Brain (organoid and tissue), 16 donors: ENCODE measurements at places on chromosomes 16 and 17.

DNA sequence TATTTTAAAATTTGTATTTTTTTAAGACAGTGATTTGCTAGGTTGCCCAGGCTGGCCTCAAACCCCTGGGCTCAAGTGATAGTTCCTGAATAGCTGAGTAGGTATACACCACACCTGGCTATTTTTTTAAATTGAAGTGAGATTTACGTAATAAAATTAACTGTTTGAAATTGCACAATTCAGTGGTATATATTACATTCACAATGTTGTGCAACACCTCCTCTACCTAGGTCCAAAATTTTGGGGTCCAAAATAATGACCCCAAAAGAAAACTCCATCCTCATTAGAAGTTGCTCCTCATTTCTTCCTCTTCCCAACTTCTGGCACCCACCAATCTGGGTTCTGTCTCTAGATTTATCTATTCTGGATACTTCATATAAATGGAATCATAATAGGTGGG lies 3.0 kb upstream of the SMARCD2 start:
- no peak for DNase-seq

GRCh38 chr16:20867585-20867984 lies 32.6 kb downstream of the DCUN1D3 start:
- DNase-seq: no peak

- no peak for DNase-seq
Measured at GRCh38 chr17:3222505-3222904, 15.0 kb downstream of the OR1A1 start.

DNA sequence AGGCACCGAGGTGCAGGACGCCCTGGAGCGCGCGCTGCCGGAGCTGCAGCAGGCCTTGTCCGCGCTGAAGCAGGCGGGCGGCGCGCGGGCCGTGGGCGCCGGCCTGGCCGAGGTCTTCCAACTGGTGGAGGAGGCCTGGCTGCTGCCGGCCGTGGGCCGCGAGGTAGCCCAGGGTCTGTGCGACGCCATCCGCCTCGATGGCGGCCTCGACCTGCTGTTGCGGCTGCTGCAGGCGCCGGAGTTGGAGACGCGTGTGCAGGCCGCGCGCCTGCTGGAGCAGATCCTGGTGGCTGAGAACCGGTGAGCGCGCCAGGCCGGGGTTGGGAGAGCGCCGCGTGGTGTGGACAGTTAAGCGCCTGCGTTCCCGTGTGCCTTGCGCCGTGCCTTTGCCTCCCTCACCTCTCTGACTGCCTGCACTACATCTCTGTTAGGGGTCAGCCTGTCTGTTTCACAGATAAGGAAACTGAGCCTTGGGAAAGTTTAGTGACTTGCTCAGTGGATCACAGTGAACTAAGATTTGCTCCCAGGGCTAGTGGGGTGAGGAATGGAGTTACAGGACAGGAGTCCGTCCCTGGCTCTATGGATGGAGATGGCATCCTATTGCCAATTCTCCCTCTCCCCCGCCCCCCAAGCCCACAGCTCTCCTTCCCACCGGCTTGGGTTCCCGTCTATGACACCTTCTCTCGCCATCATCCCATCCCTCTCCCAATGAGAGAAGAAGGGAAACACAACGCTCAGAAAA lies 880 bp downstream of the SARM1 start:
- DNase-seq: peak; percentile 65

DNA sequence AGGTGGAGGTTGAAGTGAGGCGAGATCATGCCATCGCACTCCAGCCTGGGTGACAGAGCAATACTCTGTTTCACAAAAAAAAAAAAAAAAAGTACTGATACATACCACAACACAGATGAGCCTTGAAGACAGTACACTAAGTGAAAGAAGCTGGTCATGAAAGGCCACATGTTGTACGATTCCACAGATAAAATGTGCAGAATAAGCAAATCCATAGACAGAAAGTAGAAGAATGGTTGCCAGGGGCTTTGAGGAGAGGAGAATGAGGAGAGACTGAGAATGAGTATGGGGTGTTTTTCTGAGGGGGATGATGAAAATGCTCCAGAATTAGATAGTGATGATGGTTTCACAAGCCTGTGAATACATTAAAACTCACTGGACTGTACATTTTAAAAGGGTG lies 155.6 kb upstream of the PSMD7 start:
- no peak for DNase-seq

DNA sequence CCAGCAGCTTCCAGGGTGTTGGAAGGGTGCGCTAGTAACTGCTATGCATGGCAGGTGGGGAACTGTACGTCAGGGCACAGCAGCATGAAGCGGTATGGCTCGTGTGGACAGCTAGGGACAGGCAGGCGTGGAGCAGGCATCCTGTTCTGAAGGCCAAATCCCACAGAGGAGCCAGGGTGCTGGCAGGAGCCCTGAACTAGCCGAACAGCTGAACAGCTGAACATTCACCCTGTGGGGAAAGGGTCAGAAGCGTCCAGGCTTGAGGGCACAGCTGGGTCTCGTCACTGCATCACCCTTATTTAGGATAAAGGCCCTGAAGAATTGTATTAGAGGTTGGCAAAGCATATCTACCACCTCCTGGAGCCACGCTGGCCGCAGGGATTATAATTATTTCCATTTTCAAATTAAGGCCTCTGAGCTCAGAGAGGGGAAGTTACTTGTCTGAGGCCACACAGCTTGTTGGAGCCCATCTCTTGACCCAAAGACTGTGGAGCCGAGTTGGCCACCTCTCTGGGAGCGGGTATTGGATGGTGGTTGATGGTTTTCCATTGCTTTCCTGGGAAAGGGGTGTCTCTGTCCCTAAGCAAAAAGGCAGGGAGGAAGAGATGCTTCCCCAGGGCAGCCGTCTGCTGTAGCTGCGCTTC lies 3.3 kb upstream of the STH start:
- DNase-seq: no peak

DNA sequence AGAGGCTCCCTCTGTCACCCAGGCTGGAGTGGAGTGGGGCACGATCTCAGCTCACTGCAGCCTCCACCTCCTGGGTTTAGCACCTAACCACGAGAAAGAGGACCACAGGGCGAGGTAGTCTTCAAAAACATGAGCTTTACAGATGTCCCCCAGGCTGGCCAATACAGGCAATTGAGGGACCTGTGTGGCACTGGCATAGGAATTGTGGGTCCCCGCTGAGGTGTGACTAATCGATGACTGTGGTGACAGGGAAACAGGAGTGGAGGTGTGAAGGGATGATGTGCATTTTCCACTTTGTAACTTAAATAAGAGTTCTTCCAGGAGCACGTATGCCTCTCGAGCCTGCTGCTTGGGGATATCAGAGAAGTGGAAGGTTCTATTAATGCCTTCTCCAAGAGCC lies 12.6 kb upstream of the ARHGAP17 start:
- no peak for DNase-seq

DNA sequence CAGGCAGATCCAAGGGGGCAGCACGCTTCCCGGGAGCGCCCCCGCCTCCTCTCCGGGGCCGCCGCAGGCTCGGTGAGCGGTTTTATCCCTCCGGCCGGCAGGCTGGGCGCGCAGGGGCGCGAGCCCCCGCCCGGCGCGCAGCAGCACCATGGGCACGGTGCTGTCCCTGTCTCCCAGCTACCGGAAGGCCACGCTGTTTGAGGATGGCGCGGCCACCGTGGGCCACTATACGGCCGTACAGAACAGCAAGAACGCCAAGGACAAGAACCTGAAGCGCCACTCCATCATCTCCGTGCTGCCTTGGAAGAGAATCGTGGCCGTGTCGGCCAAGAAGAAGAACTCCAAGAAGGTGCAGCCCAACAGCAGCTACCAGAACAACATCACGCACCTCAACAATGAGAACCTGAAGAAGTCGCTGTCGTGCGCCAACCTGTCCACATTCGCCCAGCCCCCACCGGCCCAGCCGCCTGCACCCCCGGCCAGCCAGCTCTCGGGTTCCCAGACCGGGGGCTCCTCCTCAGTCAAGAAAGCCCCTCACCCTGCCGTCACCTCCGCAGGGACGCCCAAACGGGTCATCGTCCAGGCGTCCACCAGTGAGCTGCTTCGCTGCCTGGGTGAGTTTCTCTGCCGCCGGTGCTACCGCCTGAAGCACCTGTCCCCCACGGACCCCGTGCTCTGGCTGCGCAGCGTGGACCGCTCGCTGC lies 832 bp downstream of the CDK5R1 start:
- peak; percentile 42 for DNase-seq

DNA sequence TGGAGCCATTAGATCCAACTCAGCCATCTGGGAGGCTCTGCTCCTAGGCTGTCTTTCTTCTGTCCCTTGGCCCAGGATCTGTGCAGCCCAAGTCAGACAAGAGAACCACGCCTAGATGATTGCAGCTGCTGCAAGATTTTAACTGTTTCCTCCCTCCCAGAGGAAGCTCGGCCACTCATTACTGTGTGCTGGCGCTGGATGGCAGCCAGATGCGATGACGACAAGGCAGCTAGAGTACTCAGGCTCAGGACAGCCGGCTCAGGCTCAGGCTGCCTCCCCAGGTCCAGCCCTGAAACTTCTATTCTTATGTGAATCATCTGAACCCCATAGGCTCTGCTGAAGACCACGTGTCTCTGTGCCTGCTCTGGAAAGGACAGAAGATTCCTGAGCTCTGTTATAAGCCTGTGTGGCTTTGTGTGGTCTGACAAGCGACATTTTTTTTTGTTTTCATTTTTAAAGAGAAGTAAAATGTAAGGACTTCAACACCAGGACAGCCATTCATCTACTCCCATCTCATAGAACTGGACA lies 32.1 kb upstream of the FBXW10B start:
- DNase-seq: peak; percentile 91

DNA sequence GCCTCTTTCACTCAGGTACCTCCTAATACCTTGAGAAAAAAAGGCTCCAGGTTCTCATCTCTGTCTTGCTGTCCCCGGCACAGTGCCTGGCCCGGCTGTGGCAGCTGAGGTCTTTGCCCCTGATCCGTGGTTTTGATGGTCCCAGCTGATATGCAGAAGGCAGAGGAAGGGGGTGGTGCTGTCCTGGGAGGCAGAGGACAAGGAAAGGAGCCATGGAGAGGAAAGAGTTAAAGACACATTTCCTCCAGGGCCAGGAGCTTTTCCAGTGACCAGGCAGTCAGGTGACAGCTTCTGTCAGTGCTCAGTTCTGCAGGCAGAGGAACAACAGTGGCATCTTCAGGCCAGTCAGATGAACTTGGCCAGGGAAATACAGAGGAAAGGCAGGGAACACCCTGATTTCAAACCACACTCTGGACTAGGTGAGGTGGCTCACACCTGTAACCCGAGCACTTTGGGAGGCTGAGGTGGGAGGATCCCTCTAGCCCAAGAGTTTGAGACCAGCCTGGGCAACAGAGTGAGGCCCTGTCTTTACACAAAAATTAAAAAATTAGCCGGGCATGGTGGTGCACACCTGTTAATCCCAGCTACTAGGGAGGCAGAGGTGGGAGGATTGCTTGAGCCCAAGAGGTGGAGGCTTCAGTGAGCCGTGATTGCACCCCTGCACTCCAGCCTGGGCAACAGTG lies 3.3 kb upstream of the COG1 start:
- peak; percentile 85 for DNase-seq

- DNase-seq: no peak
Measured at GRCh38 chr17:66884931-66885330, 50.0 kb downstream of the CACNG5 start.
